Lung microvascular endothelial cell (primary cell): ENCODE measurements at places on chromosomes 4 and X. TPM values are rescaled to one million over a fixed set of nuclear protein-coding genes. Genes with fewer than 3 reads are reported as not detected.

Gene KLB
- under 0.01 and 0.20 TPM in 2 replicates for total RNA-seq

Gene ARHGAP24
- total RNA-seq, result 30.6 and 30.7 TPM in 2 replicates

Gene IQSEC2
- 0.20 and 0.44 TPM in 2 replicates for total RNA-seq

Gene CPE
- 1.1 and 1.4 TPM in 2 replicates for total RNA-seq

Gene VCX2
- not detected in 2 replicates for total RNA-seq

Gene DNAJB14
- total RNA-seq, result 29.6 and 76.6 TPM in 2 replicates

Gene GABRQ
- total RNA-seq, result not detected in 2 replicates

- no peak for DNase-seq
Measured at GRCh38 chrX:41491267-41492004, 44.3 kb downstream of the NYX start.

- no peak for DNase-seq
Measured at GRCh38 chr4:2560167-2560566, 23.7 kb downstream of the FAM193A start.

DNA sequence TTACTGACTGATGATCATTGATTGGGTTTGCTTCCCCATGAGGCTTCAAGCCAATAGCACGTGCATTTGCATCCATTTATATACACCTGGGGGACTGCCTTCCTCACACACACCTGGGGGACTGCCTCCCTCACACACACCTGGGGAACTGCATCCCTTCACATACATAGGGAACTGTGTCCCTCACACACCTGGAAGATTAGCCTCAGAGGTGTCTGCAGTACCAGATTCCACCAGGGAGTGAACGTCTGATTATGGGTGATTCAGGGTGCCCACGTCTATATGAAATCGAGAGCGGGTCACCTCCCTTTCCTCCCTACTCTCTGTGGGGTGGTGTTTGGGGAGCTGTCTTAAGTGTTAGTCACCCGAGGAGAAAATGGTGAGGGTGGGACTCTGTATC, 16.9 kb downstream of the CD99 start:
- no peak for DNase-seq

DNA sequence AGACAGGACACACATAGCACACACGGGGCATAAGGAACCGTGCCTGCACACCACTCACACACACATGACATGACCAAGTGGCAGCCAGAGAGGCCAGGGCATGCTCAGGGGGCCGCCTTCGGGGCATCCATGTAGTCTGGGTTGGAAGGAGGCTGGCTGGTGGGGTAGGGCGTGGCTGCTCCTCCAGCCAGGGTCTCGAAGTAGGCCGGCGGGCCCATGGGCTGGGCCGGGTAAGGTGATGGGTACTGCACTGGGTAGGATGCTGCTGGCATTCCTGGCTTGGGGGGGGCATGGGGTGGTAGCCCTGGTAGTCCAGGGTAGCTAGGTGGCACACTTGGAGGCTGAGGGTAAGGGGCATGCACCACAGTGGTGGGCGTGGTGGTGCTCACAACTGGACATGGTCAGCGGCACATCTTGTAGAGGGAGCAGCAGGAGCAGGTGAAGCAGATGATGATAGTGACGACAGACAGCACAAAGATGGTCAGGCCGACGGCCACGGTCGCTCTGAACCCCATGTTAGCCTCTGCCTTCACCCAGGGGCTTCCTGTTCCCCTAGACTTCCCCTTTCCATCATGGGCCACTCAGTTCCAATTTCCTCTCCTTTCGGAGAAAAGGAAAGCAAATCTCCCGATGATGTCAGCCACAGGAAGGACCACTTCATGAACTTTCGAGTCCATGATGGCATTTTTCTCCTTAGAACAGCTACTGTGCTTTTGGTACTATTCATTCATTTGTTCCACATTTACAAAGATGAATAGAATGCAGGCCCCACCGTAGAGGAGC, 10.9 kb upstream of the DDX3X start:
- DNase-seq, result no peak

GRCh38 chrX:131818297-131818936, 204.7 kb upstream of the STK26 start:
- DNase-seq, result no peak

DNA sequence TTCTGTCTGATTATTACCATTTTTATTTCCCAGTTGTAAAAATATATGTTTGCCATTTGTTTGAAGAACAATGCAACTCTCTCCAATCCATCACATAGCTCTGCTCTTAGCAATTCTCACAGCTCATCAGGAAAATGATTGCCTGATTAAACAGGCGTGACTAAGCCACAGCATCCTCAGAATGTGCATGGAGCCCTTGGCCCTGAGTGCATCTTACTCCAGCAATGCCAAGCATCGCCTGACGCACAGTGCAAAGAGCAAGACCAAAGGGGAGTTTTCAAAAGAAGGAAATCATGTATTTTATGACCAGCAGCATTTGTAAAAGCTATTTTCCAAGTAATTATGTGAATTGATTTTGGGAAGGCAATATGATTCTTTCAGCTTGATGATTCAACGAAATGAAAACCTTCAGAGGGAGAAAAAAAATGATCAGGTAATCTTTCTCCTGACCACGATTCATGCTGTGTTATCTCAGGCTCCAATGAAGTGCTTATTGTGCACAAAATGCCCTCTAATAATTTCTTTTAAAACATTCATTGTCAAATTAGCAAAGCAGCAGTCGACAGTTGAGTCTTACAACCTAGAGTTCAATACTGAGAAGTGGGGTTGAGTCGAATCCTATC, 138.0 kb upstream of the FAM9B start:
- no peak for DNase-seq

GRCh38 chr4:151313306-151314009, 11.9 kb downstream of the SH3D19 start:
- DNase-seq, result no peak

DNA sequence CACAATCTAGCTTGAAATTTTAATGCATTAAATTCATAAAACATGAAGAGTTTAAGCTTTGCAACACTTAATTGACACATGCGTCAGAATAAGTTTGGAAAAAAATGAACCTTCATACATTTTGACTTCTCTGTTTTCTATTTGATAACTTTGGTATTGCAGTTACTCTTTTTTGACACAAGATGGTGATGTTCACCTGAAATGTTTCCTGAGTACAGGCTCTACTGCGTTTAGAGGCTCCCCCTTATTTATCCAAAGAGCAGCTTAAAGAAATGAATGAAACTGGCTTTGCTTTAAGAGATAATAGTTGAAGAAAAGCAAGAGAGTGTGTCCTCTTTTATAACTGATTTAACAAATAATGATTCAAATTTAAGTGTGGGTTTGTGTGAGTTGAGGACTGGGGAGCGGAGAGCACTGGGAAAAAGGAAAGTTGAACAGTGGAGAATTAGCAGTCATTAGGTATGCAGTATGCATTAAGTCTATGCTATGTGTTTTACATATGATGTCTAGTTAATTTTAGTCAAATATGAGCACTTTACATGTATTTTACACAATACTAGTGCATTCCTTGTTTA, 180.6 kb upstream of the NUDT6 start:
- DNase-seq, result peak; percentile 69

DNA sequence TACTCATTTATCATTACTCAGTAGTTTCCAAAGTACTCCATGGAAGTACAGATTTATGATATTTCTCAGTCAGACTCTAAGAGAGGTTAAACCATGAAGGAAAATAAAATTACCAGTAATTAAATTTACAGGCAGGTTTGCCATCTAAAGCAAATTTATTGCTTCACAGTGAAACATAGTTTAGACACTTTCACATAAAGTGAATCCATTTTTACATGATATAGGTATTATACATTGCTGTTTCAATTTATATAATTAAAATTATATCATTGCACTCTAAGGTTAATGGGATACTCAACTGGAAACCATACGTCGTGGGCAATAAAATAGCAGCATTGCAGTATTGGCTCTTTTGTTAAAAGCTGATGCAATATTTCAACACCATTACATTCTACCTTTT, 202.8 kb downstream of the SLIT2 start:
- no peak for DNase-seq

DNA sequence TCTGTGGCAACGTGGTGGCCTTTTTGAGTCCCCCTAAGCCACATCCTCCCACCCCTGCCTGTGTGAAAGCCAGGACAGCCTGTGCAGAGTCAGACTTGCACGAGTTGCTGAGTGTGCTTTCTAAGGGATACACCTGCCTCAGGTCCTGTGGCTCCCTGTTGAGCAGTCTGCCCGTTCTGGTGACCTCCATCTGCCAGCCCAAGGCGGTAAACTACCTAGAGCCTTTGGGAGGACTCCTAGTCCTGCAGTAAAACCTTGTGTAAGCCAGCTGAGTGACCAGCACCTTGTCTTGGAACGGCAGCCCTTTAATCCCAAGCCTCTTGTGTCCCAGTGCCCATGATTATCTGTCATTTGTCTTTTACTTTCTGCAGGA, 69.3 kb downstream of the NBDY start:
- no peak for DNase-seq
